ENCODE measurements at places on chromosomes 11 and 22.

DNA sequence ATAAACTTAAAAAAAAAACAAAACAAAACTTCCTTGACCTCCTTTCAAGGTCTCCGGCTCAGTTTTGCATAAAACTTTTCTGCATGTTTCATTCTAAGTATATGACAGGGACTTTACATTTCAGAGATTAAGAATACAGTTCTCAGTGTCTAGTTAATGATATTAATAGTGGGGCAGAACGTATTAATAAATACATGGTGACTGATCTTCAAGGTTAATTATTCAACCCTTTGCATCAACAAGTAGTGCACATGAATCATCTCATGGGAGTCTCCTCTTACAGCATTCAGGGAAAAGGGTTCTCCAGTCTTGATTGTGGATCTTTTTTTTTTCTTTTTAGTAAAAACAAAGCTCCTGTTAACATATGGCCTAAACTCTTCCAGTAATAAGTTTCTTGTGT, 146.8 kb downstream of the KIRREL3 start:
- DNase-seq: no peak

- no peak for DNase-seq
These were observed 352.9 kb downstream of the CTTN start for GRCh38 chr11:70751142-70751734.

DNA sequence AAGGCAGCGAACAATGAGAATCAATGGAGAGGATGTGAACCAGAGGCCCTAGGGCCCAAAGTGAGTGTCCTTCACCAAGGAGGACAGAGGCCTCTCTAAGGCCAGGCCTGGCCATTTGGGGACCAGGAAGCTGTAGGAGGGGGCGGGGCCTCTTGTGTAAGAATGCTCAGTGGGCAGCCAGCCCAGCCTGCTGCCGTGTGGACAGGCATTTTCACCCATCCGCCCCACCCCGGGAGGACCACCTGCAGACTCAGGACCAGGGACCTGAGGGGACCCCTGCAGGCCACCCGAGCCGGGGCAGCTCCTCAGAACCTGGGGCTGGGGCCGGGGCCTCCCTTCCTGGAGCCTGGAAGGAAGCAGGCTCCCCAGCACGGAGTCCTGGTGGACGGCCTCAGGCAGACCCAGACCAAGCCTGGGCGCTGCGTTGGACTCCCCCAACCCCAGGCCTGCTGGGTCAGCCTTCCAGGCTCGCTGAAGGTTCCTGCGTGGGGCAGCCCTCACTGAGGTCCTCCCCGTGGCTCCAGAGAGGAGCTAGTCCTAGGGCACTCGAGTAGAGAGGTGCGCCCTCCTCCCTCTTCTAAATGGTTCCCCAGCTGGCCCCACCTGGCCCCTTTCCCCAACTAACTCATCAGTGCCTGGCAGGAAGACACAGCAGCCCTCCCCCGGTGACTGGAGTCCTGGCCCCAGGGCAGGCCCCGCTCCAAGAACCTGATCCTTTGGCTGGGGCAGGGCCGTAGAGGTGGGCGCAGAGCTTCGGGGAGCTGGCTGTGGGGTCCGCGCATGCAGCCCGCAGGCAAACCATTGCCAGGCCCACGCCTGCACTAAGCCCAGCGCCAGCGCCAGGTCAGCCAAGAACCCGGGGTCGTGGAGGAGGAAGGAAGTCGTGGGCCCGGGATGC, 1.5 kb upstream of the TRABD start:
- DNase-seq: no peak

GRCh38 chr11:64428693-64429092, 69.7 kb downstream of the RPS6KA4 start:
- DNase-seq: no peak

DNA sequence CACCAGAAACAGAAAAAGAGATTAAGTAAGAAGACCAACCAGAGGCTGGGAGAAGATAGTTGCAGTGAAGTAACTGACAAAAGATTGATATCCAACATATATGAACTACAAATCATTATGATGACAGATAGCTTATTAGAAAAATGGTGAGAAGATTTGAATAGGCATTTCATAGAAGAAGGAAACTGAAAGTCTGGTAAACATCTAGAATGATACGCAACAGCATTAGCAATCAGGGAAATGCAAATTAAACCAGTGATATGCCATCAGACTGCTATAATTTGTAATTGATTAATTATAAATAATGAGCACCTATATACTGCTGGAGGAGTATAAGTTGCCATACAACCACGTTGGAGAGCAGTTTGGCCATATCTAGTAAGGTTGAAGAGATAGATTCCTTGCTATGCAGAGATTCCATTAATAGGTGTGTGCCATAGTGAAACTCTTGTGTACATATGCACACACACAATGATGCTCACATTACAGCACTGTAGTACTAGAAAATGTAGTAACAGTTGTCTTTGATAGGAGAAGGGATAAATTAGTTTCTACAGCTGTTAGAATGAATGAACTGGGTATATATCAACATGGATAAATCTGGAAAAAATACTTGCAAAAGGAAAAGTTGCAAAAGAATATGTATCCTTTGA, 20.5 kb downstream of the RNF169 start:
- DNase-seq: no peak

GRCh38 chr11:27058456-27058855, 17.8 kb downstream of the BBOX1 start:
- DNase-seq: no peak

DNA sequence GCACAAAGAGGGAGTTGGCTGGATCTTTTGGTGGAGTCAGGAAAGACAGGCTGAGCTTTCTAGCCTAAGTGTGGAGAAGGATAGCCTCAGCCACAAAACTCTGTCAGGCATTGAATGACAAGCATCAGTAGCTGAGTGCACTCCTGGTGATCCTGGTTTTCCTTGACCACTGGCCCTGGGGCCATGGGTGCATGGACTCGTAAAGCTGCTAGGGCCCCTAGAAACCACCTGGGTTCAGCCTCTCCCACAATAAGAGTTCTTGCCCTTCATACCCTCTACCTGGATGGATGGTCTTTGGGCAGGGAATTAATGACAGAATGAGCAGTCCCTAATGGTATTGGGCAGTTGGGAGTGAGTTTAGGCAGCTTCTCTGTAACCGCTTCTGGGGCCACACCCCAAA, 22.9 kb downstream of the TUB start:
- no peak for DNase-seq

DNA sequence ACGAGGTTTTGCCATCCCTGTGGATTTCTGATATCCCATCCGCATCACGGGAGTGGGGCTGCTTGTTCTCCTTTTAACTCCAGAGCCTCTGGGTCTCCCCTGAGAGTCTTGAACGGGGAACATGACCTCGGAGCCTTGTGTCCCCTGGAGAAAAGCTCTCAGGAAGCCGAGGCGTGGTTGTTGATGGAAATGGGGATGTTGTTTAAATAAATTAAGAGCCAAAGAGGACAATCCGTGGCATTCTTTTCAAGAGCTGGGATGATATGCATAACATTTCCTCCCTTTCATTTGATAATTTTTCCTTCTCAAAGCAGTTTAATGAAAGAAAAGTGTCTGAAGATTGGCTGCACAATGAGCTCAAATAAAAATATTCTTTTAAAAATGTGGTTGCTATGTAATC, 14.2 kb downstream of the TSPAN18 start:
- no peak for DNase-seq

GRCh38 chr11:15342163-15342562, 227.4 kb downstream of the INSC start:
- DNase-seq: no peak

DNA sequence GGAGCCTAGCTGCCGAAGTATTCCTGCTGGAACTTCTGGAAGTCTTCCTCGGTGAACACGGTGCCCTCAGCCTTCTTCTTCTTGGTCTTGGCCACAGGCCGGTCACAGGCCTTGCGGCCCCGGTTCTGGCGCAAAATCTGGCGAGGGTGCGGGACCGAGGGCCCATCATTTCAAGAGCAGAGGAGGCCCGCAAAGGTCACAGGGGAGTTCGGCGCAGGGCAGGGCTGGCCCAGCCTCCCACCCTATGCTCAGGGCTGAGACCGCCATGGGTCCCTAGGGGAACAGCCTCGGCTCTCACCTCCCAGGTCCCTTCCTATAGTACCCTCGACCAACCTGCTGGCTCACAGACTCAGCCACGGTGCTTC, 3.1 kb downstream of the RPS19BP1 start:
- DNase-seq: no peak

DNA sequence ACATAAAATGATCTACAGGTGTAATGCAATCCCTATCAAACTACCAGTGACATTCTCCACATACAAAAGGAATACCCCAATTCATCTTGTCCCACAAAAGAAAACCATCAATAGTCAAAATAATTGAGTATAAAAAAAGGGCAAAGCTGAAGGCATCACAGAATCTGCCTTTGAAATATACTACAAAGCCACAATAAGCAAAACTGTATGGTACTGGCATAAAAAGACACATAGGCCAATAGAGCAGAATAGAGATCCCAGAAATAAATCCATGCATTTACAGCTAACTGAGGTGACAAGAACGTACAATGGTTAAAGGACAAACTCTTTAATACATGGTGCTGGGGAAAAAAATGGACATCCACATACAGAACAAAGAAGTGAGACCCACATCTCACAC, 31.8 kb downstream of the ZNF195 start:
- DNase-seq: no peak

GRCh38 chr11:117815262-117815803, 9.2 kb downstream of the FXYD2 start:
- DNase-seq: no peak

- no peak for DNase-seq
These were observed 27.2 kb downstream of the PHLDB1 start for GRCh38 chr11:118634431-118635236.

DNA sequence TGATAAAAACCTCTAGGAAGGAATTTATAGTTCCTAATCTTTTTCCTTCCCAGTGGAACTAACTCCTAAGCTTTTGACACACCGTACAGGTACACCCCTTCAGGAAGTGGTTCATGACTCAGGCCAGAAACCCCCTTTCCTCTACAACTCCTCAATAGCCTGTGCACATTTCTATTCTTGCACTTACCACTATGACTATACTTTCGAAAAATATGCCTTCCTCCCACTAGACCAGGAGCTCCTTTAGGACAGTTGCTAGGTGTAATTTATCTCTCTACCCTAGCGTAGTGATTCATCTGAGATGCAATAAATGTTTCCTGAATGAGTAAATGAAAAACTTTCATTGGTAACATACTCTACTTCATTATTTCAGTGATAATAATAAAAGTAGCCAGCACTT, 14.5 kb downstream of the MAP6 start:
- no peak for DNase-seq

- no peak for DNase-seq
These were observed 49.3 kb downstream of the SCUBE1 start for GRCh38 chr22:43293655-43294392.

DNA sequence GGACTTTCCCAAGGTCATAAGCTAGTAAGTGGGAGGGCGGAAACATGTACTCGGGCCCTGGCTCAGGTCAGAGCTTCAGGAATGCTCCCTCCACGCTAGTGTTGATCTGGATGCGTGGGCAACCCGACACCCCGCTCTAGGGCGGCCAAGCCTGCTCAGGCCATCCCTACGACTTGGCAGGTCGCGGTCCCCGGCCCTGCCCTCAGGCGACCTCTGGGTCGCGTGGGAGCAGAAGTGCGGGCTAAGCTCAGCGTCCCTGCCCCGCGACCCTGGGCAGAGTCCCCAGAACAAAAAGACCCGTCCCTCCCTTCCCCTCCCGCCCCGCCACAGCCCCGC, 781 bp upstream of the TEF start:
- DNase-seq: no peak

GRCh38 chr22:21629255-21630149, at the start of gene YDJC:
TSS of gene YDJC (minus strand) at chr22:21630022. CDS start at chr22:21630014, 8 bp downstream.
- peak; percentile 75 for DNase-seq

- no peak for DNase-seq
These were observed 2.1 kb upstream of the MS4A6A start for GRCh38 chr11:60184824-60185511.
